Tibial nerve (tissue), 4 donors: ENCODE measurements at places on chromosomes 1 and 21. TPM values are rescaled to one million over a fixed set of nuclear protein-coding genes. Genes with fewer than 3 reads are reported as not detected.

GRCh38 chr1:43171312-43171875, 696 bp downstream of the EBNA1BP2 start:
- no peak for DNase-seq

- DNase-seq = no peak
Observed at GRCh38 chr1:109294481-109294880, 11.5 kb upstream of the PSRC1 start.

DNA sequence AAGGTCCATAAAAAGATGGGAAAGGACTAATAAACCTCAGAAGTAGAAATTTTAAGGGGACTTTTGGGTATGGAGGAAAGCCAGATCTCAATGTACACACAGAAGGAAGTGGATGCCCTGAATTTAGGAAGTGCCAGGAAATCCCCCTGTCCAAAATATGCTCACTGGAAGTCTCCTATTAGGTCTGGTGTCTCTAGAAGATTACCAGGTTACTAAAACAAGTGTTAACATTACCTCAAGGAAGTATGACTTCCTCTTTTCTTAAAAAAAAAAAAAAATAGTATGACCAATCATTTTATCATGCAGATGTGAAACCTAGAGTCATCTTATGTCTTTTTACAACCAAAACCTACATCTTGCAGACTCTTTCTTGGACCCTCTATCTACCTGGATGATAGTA, 30.7 kb downstream of the CD58 start:
- no peak for DNase-seq

GRCh38 chr1:59564192-59564891, 250.4 kb upstream of the HOOK1 start:
- no peak for DNase-seq

DNA sequence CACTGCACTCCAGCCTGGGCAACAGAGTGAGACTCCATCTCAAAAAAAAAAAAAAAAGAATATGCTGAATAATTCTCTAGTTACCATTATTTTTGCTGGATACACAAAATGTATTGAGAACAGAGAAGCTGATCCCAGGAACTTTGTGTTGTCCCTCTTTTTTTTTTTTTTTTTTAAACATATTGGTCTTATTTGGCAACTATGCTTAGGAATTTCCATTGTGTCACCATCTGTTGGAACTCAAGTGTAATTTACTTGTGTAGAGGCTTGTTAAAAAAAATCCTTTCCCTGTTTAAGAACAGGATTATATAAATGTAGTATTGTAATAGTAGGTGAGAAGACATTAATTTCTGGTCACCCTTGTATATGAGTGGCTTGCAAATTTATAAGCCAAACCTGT, 28.6 kb downstream of the CAMSAP2 start:
- DNase-seq = no peak

DNA sequence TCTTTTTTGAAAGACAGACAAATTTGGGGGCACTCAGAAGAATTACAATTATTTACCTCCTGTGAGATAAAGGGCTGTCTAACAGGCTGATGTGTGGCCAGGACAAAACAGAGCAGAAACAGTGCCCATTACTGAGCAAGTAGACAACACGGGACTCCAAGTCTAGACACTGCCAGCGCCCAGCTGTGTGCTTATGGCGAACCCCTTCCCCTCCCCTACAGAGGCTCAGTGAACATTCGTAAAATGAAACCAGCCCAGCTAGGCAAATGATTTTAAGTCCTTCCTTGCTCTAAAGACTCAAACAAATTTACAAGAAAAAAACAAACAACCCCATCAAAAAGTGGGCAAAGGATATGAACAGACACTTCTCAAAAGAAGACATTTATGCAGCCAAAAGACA, 91.1 kb downstream of the RUNX1 start:
- no peak for DNase-seq

GRCh38 chr1:162475089-162475488, 22.5 kb upstream of the UHMK1 start:
- DNase-seq = no peak

GRCh38 chr21:43911935-43912487, 47.0 kb downstream of the AGPAT3 start:
- no peak for DNase-seq

The RHOU gene
- 18.1 TPM for total RNA-seq

The HSF2BP gene
- total RNA-seq = 1.7 TPM

The MIXL1 gene
- not detected for total RNA-seq

The FAM89A gene
- 11.1 TPM for total RNA-seq

The CYP4A22 gene
- 0.84 TPM for total RNA-seq
